ENCODE measurements at places on chromosomes 2 and 18. TPM values are rescaled to one million over a fixed set of nuclear protein-coding genes. Genes with fewer than 3 reads are reported as not detected.

Gene XRCC5
- total RNA-seq, result 198 TPM

DNA sequence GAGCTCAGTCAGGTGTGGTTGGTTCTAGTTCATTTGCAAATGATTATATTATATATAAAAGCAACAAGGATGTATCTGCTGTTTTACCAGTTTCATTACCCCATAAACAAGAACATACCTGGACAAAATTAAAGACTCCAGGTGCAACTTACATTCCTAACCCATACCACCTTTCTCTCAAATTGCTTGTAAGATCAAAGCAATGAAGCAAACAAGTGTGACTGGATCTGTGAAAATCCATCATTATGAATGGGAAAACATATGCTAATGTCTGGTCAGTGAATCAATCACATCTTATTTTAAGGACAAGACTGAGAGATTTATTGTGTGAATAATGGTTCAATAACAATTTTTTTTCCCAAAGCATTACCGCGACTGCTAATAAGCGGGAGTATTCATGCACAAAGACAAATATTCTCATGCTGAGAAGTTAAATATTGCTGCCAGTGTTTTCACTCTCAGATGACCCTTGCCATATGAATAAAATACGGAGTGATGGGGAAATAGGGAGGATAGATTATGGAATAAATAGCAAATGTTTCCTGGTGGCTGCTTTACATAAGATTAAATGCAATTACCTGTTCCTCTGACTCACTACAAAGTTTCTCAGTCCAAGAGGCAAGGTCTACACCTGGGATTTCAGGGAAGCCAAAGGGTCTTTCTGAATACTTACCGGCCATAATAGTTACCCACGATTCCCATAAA is 59.3 kb downstream of the WDR75 start:
- peak; percentile 67 for ATAC-seq

DNA sequence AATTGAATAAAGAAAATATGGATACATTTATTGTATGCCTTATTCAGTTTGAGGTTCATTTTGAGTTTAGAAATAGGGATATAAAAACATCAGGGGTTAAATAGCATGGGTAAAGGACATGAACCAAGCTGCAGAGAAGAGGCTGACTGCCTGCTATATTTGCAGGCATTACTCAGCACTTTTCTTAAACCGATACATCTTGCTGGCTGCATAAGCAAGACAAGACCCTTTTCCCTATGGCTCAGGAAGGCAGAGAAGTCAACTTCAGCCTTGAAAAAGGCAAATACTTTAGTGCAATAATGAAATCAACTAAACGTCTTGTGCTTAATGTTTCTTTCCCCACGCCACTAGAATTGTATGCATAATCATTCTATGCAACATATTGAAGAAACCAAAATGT is 36.4 kb downstream of the SCN1A start:
- no peak for ATAC-seq

Gene RFTN2
- 1.5 TPM for total RNA-seq

- no peak for ATAC-seq
These were observed 6.0 kb upstream of the INPP5D start for GRCh38 chr2:233053928-233054784.

All from esophagus mucosa (tissue), 1 donor.